Activated CD8-positive, alpha-beta memory T cell treated with anti-CD3 and anti-CD28 coated beads for 1 hour (primary cell): ENCODE measurements at places on chromosomes 4 and X.

DNA sequence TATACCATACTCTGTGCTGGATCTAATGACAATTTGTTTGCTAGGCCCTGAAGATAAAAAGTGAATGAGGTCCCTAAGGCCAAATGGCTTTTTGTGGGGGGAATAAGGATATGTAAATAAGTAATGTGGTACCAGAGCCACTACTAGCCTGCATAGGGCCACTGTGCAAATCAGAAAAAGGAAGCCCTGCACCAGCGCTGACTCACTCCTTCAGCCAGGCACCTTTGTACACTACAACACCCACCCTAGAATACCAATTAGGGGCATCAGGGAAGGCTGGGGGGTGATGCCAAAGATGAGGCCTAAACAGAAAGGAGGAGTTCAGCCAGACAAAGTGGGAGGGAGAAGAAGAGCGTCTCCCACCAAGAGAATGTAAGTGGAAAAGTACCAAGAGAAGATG lies 122.2 kb downstream of the CAMK2D start:
- DNase-seq, result no peak

DNA sequence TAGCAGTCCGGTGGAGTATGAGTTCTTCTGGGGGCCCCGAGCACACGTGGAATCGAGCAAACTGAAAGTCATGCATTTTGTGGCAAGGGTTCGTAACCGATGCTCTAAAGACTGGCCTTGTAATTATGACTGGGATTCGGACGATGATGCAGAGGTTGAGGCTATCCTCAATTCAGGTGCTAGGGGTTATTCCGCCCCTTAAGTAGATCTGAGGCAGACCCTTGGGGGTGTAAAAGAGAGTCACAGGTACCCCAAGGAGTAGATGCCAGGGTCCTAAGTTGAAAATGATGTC lies 852 bp downstream of the MAGEH1 start:
- DNase-seq, result no peak

DNA sequence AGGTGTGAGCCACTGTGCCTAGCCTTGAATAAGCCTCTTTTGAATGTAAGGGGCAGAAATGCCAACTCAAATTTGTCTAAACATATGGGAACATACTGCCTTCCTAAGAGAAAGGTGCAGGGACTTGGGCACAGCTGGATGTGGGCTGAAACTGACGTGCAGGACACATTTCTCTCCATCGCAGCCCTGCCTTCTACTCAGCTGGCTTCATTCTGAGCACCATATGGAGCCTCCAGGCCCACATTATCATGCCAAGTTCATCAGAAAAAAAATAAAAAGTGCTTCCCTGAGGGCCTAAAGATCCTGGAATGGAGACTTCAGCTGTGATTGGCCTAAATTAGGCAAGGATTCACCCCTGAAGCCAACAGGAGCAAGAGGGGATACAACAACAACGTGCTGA lies 386.2 kb downstream of the RAB28 start:
- DNase-seq, result no peak

- DNase-seq, result no peak
These were observed 29.9 kb upstream of the MSANTD1 start for GRCh38 chr4:3218824-3219760.

DNA sequence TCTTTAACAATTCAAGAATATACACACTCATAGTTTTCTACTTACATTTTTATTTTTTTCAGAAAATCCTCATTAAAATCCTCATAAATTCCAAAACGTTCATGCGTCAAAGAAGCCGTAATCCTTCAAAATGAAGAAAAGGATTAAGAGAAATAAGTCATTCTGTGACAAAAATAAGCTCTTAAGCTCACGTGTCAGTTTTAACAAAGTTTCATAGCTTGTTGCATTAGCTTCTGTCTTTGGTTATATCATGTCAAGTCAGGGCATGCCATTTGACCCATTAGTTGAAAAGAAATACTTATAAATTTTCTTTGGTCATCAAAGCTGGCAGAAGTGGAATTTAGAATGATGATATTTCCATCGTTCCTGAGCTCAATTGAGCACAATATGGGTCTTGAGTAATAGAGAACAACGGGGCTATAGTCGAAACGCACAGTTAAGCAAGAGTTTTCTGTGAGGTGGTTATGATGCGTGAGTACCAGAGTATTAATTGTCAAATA lies 185.2 kb upstream of the CTSO start:
- no peak for DNase-seq

- no peak for DNase-seq
These were observed 6.7 kb upstream of the NXF3 start for GRCh38 chrX:103099691-103100090.

DNA sequence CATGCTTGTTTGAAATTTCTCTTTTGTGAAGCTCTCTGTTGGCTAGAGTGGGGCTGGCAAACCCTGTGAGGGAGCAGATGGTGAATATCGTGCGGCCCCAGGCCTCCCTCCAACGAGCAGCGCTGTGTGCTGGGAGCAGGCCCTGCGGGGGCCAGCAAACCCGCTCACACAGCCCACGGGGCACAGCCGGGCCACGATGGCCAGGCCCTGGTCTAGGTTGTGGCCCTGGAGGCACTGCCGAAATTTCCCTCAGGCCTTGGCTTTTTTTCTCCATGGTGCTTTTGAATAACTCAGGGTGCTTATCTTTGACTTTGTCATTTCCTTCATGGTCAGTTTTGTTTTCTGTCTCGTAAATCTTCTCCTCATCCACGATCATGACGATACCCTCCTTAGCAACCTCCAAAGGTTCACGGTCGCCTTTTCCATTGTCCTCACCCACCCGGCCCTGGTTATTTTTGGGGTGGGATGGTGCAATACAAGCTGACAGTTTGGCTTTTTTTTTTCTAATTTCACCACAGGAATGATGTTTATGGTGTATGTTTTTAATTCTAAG lies 20.7 kb downstream of the PCGF3 start:
- no peak for DNase-seq

DNA sequence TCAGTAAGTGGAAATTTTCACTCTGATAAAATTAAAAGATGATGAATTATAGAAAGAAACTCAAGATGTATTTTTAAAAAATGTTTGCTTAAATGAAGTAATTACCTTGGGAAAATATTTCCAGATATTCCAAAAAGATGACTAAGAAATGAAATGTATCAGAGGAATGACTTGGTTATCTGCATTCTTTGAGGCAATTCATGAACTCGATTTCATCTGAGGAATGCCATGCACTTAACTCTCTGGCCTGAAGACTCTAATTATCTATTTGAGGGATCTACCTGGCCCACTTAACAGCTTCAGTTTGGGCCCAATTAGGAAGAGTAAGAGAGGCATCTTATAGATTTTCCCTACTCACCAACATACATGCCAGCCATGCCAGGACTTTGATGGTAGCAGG lies 182.3 kb downstream of the INPP4B start:
- no peak for DNase-seq

DNA sequence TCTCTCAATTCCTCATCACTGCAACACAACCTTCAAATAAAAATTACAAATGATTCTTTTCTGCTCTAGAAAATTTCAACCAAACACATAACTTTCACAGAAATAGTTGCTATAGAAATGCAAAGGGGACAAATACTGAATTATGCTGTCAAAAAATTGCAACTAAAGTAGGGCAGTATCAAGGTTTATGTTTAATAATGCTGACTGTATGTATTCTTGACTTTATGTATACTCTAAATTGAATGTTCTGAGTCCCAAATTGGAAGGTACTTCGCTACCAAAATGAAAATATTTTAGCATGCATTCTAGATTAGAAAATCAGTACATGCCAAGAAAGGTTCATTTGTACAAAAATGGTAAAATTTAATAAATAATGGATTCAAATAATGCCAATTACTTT lies 237.3 kb upstream of the TET2 start:
- no peak for DNase-seq

DNA sequence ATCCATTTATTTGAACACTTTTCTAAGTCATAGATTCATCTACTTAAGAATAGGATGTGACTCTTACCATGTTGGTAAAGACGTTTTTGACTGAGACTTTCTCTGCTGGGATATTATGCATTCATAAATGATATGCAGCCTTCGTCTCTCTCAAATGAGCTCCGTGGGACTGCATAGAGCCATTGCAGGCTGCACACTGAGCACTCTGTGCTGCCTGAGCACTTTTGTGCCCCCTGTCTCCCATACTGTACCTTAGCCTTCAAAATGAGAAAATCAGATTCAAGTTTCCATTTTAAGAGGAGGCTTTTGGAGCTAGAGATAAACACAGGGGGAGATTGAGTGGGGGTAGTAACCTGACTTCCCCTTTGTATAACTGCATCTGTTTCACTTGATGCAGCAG lies 433.6 kb downstream of the ZIC3 start:
- no peak for DNase-seq

DNA sequence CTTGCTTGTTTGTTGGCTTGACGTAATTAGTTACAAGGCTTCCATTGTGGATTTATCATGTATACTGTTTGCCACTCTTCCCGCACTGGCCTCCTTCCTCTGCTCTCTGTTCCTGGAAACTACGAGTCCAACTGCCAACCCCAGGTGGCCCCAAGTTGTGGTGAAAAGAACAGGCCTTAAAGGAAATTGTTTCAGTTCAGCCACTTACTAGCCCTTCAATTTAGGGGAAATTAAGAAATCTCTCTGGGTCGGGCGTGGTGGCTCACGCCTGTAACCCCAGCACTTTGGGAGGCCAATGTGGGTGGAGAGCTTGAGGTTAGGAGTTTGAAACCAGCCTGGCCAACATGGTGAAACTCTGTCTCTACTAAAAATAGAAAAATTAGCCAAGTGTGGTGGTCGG lies 28.0 kb downstream of the RBM47 start:
- no peak for DNase-seq

- DNase-seq, result no peak
These were observed 3.7 kb upstream of the RAB9A start for GRCh38 chrX:13685126-13685763.

- DNase-seq, result no peak
These were observed 28.5 kb upstream of the KLHL4 start for GRCh38 chrX:87489071-87489470.
